ENCODE measurements at places on chromosomes 1 and 21. TPM values are rescaled to one million over a fixed set of nuclear protein-coding genes. Genes with fewer than 3 reads are reported as not detected.

The NBPF6 gene
- not detected for total RNA-seq

The S100A3 gene
- not detected for total RNA-seq

The SPATA21 gene
- not detected for total RNA-seq

The ZNF697 gene
- total RNA-seq, result 10.4 TPM

The RORC gene
- total RNA-seq, result 1.4 TPM

The CYP2J2 gene
- total RNA-seq, result 1.0 TPM

- H3K27ac ChIP-seq, result no peak overlapping the region
- no peak for DNase-seq
- no peak overlapping the region for H3K4me3 ChIP-seq
- H3K27me3 ChIP-seq, result no peaks in the 10 kb centered on the region
- H3K4me1 ChIP-seq, result peaks cover 12% of the 10 kb centered on the region
- H3K36me3 ChIP-seq, result no peaks in the 10 kb centered on the region
Observed at GRCh38 chr1:56426587-56427381, 152.6 kb downstream of the PLPP3 start.

DNA sequence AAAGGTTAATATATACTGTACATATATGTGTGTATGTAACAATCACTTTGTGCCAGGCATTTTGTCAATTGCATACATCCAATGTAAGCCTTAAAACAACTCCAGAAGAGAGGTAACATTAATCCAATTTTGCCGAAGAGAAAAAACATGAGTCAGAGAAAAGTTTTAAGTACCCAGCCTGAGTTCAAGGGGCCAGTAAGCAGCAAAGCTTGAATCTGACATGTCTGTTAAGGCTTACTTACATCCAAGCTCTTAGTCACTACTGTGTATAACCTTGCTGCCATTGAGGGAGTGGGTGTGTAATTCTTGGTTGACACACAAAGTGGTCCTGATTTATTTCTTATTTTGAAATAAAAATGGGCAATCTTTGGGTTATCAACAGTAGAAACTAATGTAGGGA, 360.4 kb upstream of the LYPLAL1 start:
- no peaks in the 10 kb centered on the region for H3K27me3 ChIP-seq
- H3K4me3 ChIP-seq, result no peak overlapping the region
- no peak for DNase-seq
- H3K4me1 ChIP-seq, result peaks cover 5% of the 10 kb centered on the region
- H3K36me3 ChIP-seq, result no peaks in the 10 kb centered on the region

- peaks cover 90% of the 10 kb centered on the region for H3K27me3 ChIP-seq
- no peak overlapping the region for H3K27ac ChIP-seq
- H3K36me3 ChIP-seq, result no peaks in the 10 kb centered on the region
- H3K4me1 ChIP-seq, result no peaks in the 10 kb centered on the region
- no peak overlapping the region for H3K4me3 ChIP-seq
- no peak for DNase-seq
Observed at GRCh38 chr1:180241716-180242544, 11.9 kb downstream of the LHX4 start.

GRCh38 chr1:229597877-229598276, 28.0 kb downstream of the TAF5L start:
- peaks cover 20% of the 10 kb centered on the region for H3K36me3 ChIP-seq
- H3K4me1 ChIP-seq, result no peaks in the 10 kb centered on the region
- H3K27me3 ChIP-seq, result no peaks in the 10 kb centered on the region
- no peak overlapping the region for H3K4me3 ChIP-seq
- DNase-seq, result no peak
- H3K27ac ChIP-seq, result peak overlapping the region; percentile 62

- peaks cover 10% of the 10 kb centered on the region for H3K4me1 ChIP-seq
- no peaks in the 10 kb centered on the region for H3K27me3 ChIP-seq
- no peaks in the 10 kb centered on the region for H3K36me3 ChIP-seq
- no peak overlapping the region for H3K27ac ChIP-seq
- no peak for DNase-seq
- H3K4me3 ChIP-seq, result no peak overlapping the region
Observed at GRCh38 chr1:50661626-50662025, 238.4 kb upstream of the DMRTA2 start.

GRCh38 chr1:89519779-89520358, 4.8 kb upstream of the LRRC8B start:
- H3K27me3 ChIP-seq, result no peaks in the 10 kb centered on the region
- no peak overlapping the region for H3K27ac ChIP-seq
- H3K4me3 ChIP-seq, result no peak overlapping the region
- peaks cover 5% of the 10 kb centered on the region for H3K4me1 ChIP-seq
- no peaks in the 10 kb centered on the region for H3K36me3 ChIP-seq
- no peak for DNase-seq

GRCh38 chr1:109541102-109541501, 1.4 kb downstream of the GPR61 start:
- no peaks in the 10 kb centered on the region for H3K36me3 ChIP-seq
- H3K4me1 ChIP-seq, result no peaks in the 10 kb centered on the region
- no peak overlapping the region for H3K4me3 ChIP-seq

DNA sequence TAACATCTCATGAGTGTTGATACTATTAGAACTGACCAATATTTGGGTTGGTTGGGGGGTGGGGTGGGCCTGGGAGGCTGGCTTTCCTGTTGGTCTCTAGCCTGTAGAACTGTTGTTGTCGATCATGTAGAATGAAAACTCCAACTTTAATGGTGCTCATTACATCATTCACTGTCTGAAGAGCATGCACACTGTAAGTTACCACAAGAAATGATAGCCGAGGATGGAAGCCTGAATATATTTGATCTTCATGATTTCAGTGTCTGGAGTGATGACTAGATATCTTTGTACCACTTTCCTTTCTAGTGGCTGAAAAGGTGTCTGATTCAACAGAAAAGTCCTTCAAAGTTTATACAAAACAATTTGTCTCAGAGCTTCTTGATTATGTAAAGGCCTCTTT, 123.6 kb downstream of the XCL2 start:
- H3K36me3 ChIP-seq, result no peaks in the 10 kb centered on the region
- no peak for DNase-seq
- no peak overlapping the region for H3K4me3 ChIP-seq
- no peaks in the 10 kb centered on the region for H3K4me1 ChIP-seq
- H3K27me3 ChIP-seq, result no peaks in the 10 kb centered on the region
- H3K27ac ChIP-seq, result no peak overlapping the region

- H3K27ac ChIP-seq, result no peak overlapping the region
- no peak overlapping the region for H3K4me3 ChIP-seq
- DNase-seq, result no peak
- H3K27me3 ChIP-seq, result peaks cover 9% of the 10 kb centered on the region
- no peaks in the 10 kb centered on the region for H3K4me1 ChIP-seq
- H3K36me3 ChIP-seq, result no peaks in the 10 kb centered on the region
Observed at GRCh38 chr1:154816937-154817336, 53.1 kb downstream of the KCNN3 start.

DNA sequence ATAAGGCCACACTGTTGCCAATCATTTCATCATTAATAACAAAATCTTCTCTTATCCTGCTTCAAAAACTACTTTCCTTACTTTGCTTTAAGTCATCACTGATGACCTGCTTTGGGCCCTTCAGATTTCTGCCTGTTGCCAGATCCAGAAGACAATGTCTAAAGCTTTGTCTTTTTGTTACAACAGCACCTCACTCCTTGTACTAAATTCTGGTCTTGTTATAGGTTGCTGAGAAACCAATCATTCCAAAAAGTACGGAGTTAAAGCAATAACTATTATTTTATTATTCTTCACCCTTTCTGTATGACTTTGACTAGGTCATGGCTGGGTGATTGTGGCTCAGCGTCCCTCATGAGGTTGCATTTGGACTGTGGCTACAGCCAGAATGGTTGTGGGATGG, 633.5 kb downstream of the PTPRU start:
- peaks cover 6% of the 10 kb centered on the region for H3K27me3 ChIP-seq
- H3K36me3 ChIP-seq, result no peaks in the 10 kb centered on the region
- H3K4me1 ChIP-seq, result no peaks in the 10 kb centered on the region
- H3K4me3 ChIP-seq, result no peak overlapping the region
- H3K27ac ChIP-seq, result no peak overlapping the region

GRCh38 chr1:20883766-20884165, 96.7 kb upstream of the HP1BP3 start:
- peaks cover 30% of the 10 kb centered on the region for H3K36me3 ChIP-seq
- H3K27me3 ChIP-seq, result no peaks in the 10 kb centered on the region
- no peak for DNase-seq
- no peak overlapping the region for H3K4me3 ChIP-seq

GRCh38 chr1:88595355-88596002, 88.6 kb upstream of the PKN2 start:
- no peaks in the 10 kb centered on the region for H3K36me3 ChIP-seq
- no peaks in the 10 kb centered on the region for H3K4me1 ChIP-seq
- no peak overlapping the region for H3K27ac ChIP-seq
- no peaks in the 10 kb centered on the region for H3K27me3 ChIP-seq
- DNase-seq, result peak; percentile 18

DNA sequence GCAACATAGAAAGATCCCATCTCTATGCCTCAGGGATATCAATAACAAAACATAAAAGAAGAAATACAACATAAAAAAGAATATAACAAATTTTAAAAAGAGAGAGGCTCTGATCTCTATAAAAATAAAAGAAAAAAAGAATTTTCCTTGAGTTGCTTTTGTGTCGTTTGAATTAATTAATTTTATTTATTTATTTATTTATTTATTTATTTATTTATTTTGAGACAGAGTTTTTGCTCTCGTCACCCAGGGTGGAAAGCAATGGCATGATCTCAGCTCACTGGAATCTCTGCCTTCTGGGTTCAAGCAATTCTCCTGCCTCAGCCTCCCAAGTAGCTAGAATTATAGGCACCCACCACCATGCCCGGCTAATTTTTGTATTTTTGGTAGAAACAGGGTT, 8.5 kb downstream of the F11R start:
- H3K27me3 ChIP-seq, result no peaks in the 10 kb centered on the region
- peaks cover 33% of the 10 kb centered on the region for H3K4me1 ChIP-seq
- no peak overlapping the region for H3K4me3 ChIP-seq
- no peak for DNase-seq
- H3K27ac ChIP-seq, result no peak overlapping the region
- H3K36me3 ChIP-seq, result no peaks in the 10 kb centered on the region

- H3K27ac ChIP-seq, result peak overlapping the region; percentile 46
- no peaks in the 10 kb centered on the region for H3K27me3 ChIP-seq
- H3K36me3 ChIP-seq, result no peaks in the 10 kb centered on the region
- no peak for DNase-seq
- H3K4me1 ChIP-seq, result peaks cover 25% of the 10 kb centered on the region
Observed at GRCh38 chr1:168513656-168514404, 30.0 kb downstream of the XCL2 start.

DNA sequence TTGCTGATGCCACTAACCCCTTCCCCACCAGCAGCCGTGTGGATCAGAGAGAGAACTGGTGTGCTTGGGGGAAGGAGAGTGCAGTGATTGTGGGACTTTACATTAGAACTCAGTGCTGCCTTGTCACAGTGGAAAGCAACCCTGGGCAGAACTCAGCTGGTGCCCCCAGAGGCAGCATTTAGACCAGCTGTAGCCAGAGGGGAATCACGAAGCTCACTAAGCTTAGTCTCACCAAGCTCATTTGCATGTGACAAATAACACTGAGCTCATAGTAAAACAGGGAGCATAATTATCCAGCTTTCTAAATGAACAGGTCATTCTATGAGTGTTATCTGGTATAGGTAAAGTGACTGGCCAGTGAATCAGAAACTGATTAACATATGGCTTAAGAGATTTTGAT, 9.8 kb upstream of the SMAP2 start:
- no peaks in the 10 kb centered on the region for H3K4me1 ChIP-seq
- H3K27ac ChIP-seq, result no peak overlapping the region
- H3K4me3 ChIP-seq, result no peak overlapping the region
- no peak for DNase-seq

DNA sequence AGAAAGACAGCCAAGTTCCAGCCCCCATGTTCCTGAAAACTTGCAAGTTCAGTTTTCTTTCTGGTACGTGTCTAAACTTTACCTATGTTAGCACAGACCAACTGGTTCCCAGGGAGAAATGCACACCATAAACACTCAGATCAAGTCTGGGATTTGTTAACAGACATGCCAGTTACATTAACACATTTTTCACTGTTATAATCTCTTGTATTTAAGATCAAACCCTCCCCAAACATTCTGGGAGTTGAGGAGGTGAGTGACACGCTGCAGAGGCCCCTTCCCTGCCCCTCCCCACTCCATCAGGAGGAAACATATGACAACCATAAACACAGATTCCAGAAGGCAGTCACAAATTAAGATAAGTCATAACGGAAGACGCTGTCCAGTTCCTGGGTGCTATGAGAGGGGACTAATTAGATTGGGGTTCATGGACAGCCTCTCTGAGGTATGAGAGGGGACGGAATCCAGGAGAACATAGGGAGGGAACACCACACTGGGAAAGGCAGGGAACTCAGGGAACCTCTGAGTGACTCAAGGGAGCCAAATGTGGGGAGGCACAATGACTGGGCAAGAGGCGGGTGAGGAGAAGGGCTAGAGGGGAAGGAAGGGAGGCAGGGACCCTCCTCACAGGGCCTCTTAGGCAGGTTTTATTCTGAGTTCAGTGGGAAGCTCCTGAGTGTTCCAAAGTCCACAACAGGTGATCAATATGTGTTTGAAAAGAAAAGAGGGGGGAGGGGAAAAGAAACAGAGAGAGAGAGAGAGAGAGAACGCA, 25.0 kb downstream of the DUSP10 start:
- no peak for DNase-seq
- peaks cover 53% of the 10 kb centered on the region for H3K4me1 ChIP-seq
- H3K27me3 ChIP-seq, result no peaks in the 10 kb centered on the region
- no peaks in the 10 kb centered on the region for H3K36me3 ChIP-seq
- H3K4me3 ChIP-seq, result no peak overlapping the region

DNA sequence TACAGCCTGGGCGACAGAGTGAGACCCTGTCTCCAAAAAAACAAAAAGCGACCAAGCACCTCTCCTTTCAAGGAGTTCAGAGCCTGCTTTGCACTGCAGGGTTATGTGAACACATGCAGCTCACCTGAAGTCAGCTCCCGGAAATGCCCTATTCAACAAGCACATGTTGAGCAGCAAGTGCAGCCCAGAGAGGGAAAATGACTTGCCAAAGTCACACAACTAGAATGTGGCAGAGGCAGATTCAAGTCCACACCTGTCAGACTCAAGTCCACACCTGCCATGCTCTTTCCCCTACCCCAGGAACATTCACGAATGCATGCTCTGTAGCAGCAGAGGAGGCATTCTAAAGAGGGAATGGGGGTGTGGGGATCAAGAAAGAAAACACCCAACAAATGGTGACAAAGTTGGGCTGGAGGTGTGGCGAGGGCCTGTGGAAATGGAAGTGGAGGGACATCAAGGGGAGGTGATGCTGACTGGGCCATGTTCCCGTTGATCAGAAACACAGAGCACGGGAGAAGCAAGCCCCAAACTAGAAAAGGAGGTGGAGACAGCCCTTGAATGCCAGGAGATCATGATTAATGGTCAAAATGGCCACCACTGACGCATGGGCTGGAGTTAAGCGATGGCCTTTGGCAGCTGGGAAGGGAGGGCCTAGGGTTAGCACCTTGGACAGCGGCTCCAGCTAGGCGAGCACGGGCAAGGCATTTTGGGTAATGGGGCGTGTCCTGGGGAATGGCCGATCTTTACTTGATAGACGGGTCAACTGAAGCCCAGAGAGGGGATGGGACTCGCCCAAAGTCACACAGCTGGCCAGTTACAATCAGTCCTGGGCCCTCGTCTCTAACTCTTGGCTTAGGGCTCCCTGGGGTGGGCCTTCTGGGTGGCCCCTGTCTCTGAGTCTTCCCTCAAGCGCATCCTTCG, 21.5 kb downstream of the RAP1GAP start:
- no peak for DNase-seq
- peaks cover 5% of the 10 kb centered on the region for H3K27me3 ChIP-seq
- H3K36me3 ChIP-seq, result no peaks in the 10 kb centered on the region
- no peak overlapping the region for H3K27ac ChIP-seq

- no peaks in the 10 kb centered on the region for H3K36me3 ChIP-seq
- no peak for DNase-seq
- H3K4me1 ChIP-seq, result peaks cover 8% of the 10 kb centered on the region
Observed at GRCh38 chr1:151711951-151712350, 4.7 kb downstream of the CELF3 start.

- H3K27ac ChIP-seq, result no peak overlapping the region
- DNase-seq, result no peak
- no peaks in the 10 kb centered on the region for H3K36me3 ChIP-seq
- H3K4me3 ChIP-seq, result no peak overlapping the region
- H3K27me3 ChIP-seq, result no peaks in the 10 kb centered on the region
Observed at GRCh38 chr1:88680911-88681622, 3.0 kb upstream of the PKN2 start.

All from stomach (tissue), 19 donors.